ENCODE measurements at places on chromosomes 4 and X. TPM values are rescaled to one million over a fixed set of nuclear protein-coding genes. Genes with fewer than 3 reads are reported as not detected.
A peak's percentile ranks its signal among the peaks of the same experiment; 100 is the strongest.

DNA sequence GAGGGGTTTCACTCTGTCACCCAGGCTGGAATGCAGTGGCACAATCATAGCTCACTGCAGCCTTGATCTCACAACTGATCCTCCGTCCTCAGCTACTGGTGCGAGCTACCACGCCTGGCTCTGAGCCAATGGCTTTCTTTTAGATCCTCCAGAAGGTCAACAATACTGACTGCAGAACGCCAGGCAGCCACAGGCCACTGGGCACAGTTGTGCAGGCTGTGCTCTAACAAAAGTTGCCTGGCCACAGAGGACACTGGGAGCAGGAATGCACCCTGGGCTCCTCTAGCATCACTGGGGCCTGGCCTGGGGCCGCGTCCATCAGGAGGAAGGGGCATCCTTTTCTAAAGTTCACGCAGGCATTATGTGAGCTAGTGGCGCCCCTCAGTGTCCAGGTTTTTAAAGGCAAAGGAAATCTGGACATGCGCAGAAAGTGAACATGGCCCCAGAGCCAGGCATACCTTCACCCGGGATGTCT, 14.9 kb upstream of the PORCN start:
- peak; percentile 50 for DNase-seq

DNA sequence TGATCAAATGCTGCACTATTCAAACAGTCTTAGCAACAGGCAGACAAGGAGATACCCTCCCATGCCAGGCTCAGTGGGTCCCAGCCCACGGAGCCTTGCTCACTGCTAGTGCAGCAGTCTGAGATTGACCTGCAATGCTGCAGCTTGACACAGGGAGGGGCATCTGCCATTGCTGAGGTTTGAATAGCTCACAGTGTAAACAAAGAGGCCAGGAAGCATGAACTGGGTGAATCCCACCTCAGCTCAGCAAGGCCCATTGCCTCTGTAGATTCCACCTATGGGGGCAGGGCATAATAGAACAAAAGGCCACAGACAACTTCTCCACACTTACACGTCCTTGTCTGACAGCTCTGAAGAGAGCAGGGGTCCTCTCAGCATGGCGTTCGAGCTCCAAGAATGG, 26.6 kb upstream of the ZXDB start:
- no peak for DNase-seq

GRCh38 chrX:76184276-76184675, 11.4 kb downstream of the PBDC1 start:
- no peak for DNase-seq

GRCh38 chrX:45351478-45351877, 150.8 kb upstream of the DIPK2B start:
- DNase-seq = peak; percentile 73

- DNase-seq = no peak
These were observed 305.7 kb upstream of the NOCT start for GRCh38 chr4:138709859-138710258.

- no peak for DNase-seq
These were observed 30.9 kb downstream of the STOX2 start for GRCh38 chr4:183936047-183936446.

DNA sequence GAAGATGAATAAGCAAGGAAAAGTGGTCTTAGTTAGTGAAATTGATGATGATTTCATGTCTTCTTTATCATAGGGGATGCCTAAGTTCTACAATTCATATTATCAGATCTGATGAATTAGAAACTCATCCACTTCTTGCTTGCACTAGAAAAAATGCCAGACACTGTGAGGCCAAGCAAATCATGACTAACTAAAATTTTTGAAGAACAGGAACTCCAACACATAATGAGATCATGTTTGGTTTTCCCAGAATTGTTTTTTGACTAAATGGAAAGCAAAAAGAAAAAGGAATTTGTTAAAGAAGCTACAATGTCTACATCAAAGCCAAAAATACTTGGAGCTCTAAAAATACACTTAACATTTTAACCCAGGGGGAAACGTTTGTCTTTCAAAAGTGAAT, 120.4 kb downstream of the ARSF start:
- DNase-seq = no peak

GRCh38 chr4:189516902-189517301, 423.8 kb upstream of the FRG1 start:
- DNase-seq = no peak

GRCh38 chrX:10677490-10677889, 57.1 kb upstream of the MID1 start:
- peak; percentile 10 for DNase-seq

GRCh38 chrX:103253608-103254007, 1.3 kb downstream of the TCEAL8 start:
- peak; percentile 11 for DNase-seq

GRCh38 chrX:10756441-10756840, 136.1 kb upstream of the MID1 start:
- DNase-seq = peak; percentile 79

GRCh38 chr4:72352711-72353110, 216.3 kb downstream of the ADAMTS3 start:
- DNase-seq = no peak

DNA sequence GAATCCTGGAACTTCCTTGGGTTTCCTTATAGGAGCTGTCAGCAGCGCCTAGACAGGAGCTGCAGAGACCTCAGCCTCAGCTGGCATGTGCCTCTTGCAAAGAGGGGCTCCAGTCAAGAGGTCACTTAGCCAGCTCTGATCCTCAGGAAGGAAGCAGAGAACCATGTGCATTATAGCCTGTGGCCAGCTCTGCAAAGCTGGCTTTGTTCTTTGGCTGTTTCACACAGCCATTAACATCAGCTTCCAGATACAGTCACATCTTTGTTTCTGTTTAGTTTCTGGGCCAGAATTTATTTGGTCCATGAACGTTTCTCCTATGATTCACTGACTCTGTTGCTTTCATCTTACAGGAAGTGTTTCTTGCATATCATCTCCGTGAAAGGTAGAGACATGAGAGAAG, 92.4 kb downstream of the CC2D2A start:
- peak; percentile 20 for DNase-seq

DNA sequence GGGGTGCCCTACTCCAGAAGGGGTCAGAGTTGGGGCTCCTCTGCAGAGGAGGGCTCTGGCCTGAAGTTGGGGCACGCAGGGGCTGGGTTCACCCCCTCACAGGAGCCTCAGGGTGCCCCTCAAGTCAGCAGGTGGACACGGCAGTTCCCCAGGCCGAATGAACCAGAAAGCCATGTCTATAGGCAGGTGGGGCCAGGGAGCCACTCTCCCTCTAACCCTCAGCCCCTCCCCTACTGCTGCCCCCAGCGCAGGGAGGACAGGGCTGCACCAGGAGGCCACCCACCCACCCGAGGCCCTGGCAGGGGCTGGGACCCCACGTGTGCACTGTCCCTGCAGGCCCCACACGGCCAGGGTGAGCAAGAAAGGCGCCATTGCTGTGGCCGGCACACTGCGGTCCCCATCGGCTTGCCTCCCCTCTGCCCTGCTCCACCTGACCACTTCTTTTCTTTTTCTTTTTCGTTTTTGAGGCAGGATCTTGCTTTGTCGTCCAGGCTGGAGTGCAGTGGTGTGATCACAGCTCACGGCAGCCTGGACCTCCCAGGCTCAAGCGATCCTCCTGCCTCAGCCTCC, 83.8 kb downstream of the FAM53A start:
- no peak for DNase-seq

DNA sequence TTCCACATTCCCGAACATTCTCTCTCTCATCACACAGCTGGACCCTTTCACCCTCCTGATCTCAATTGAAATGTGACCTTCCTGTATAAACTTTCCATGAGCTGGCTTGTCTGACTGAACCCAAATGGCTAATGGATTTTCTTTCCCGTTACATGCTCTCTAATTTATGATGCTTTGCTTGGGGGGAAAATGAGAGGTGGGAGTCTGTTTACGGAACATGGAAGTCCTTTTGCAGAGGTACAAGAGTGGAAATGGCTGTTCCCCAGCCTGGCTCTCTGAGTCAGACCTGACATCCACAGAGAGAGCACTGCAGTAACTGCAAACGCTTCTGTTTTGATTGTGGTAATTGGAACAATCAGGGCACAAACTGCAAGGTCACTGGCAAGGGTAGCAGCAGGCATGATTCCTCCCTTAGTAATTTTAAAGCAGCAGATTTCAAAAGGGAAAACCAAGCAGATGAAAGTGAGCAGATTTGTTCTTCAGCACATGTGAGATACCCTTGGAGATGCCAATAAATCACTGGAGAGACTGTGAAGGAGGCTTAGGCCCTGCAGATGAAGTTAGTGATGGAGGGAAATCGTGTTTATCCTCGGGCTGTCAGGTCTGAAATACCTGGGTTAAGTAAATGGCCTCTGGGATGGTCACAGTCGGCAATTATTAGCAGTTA, 83.9 kb downstream of the SNCA start:
- peak; percentile 97 for DNase-seq

- DNase-seq = no peak
These were observed 2.2 kb downstream of the SRP72 start for GRCh38 chr4:56469489-56470210.

DNA sequence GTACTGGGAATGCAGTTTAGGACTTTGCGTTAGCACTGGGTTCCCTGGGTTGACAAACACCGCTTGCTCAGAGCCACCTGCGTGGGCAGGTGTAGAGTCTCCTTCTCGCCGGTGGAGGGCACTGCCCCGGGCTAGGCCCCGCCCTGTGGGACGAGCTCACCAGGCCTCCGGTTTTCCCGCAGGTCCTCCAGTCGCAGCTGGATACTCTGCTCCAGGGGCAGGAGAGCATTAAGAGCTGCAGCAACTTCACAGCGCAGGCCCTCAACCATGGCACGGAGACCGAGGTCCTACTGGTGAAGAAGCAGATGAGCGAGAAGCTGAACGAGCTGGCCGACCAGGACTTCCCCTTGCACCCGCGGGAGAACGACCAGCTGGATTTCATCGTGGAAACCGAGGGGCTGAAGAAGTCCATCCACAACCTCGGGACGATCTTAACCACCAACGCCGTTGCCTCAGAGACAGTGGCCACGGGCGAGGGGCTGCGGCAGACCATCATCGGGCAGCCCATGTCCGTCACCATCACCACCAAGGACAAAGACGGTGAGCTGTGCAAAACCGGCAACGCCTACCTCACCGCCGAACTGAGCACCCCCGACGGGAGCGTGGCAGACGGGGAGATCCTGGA, 49.2 kb upstream of the MND1 start:
- no peak for DNase-seq

DNA sequence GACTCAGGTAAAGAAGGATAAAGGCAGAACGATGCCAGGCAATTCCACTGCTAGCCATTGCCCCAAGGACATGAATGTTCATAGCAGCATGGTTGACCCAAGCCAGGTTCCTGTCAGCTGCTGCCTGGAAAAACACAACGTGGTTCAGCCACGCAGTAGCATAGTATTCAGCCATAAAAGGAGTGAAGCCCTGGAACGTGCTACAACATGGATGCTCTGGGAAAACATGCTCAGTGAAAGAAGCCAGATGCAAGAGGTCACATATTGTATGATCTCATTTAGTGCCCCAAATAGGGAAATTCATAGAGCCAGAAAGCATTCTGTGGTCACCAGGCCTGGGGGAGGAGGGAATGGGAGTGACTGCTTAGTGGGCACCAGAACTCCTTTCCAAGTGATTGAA, 129.8 kb downstream of the GPR143 start:
- peak; percentile 40 for DNase-seq

- no peak for DNase-seq
These were observed 65.8 kb downstream of the SCML2 start for GRCh38 chrX:18288716-18289115.

DNA sequence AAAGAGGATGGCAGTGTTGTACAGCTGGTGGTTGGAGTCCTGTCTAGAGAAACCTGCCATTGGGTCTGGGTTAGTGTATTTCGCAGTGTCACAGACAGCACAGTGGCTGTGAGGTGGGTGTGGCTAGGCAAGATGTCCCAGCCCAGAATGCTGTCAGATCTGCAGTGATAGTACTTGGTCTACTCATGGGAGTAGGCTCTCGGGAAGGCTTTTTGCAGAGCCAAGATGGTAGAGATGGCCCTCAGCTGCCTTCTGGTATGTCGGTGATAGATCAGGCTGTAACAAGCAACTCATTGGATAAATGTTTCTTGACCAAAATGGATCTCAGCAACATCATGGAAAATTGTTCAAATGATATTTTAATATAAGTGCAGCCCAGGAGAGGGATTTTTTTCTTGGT, 84.3 kb upstream of the WDR1 start:
- DNase-seq = no peak

DNA sequence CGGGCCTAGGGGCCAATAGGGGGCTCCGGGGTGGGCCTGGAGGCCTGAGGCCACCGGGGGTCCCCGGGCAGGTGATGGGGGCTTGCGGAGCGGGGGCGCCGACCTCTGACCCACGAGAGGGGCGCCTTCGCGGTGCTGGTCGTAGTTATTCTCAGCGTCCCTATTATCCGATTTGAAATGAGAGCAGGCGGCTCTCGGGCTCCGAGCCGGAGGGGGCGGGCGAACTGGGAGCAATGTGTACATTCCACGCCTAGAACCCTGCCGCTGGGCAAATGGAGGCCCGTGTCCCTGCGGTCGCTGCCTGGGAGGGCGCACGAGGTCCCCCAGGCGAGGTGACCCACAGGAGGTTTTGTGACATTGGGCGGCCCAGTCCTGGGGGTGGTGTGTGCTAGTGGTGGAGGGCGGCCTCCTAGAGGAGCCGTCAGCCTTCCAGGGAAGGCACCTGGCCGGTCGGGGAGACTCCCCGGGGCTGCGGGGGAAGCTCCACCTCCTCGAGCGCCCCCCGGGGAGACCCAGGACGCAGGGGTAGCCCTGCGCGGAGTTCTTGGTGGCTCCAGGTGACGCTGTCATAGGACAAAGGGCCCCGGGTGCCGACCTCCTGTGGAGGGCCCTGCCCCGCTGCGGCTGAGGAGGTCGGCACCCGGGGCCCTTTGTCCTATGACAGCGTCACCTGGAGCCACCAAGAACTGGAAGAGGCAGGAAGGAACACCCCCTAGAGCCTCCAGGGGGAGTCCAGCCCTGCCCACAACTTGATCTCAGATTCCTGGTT, 102.6 kb upstream of the PRKX start:
- DNase-seq = peak; percentile 23

Gene MCUB
- 20.6 TPM for total RNA-seq

Gene SPACA5
- not detected for total RNA-seq

Gene PPBP
- not detected for total RNA-seq

Gene RGN
- total RNA-seq = 23.8 TPM

Gene CSAG2
- not detected for total RNA-seq

Gene TCP11X1
- not detected for total RNA-seq

Gene ARHGAP36
- not detected for total RNA-seq

Gene GAGE12F
- total RNA-seq = not detected

Gene RRH
- under 0.01 TPM for total RNA-seq

Gene UNC5C
- total RNA-seq = 3.9 TPM
